ENCODE measurements at places on chromosomes 7 and 10.

DNA sequence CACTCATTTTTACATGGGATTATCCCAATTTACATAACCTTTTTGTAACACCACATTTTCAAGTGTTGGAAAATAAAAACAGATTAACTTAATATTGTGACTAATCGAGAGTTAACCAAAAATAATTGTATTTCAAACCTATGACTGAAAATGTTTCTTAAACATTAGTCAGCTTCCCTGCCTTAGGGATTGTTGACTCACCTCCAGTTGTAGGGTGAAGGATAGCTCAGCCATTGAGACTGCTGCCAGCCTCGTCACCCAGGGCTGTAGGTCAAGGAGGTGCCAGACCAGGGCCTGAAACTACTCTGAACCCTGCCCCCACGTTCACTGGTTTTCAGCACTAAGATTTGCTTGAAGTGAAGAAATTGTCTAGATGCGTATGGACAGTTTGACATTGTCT is 351.2 kb downstream of the GFRA1 start:
- DNase-seq: no peak

GRCh38 chr7:33050535-33051318 is 11.8 kb downstream of the NT5C3A start:
- DNase-seq: no peak

DNA sequence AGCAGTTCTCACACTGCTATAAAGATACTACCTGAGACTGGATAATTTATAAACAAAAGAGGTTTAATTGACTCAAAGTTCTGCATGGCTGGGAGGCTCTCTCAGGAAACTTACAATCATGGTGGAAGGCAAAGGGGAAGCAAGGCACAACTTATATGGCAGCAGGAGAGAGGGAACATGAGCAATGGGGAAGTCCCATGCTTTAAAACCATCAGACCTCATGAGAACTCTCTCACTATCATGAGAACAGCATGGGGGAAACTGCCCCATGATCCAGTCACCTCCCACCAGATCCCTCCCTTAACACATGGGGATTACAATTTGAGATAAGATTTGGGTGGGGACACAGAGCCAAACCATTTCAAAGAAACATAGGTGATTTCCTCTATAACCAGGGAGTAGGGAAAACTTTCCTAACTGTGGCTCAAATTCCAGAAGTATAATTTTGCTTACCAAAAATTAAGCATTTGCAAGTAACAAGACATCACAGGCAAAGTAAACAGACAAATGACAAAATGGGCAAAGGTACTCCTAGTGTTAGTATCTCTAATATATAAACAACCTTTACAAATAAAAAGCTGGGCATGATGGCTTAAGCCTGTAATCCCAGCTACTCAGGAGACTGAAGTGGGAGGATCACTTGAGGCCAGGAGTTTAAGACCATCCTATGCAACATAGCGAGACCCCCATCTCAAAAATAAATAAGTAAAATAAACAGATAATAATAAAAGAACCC is 88.0 kb downstream of the KBTBD2 start:
- no peak for DNase-seq

DNA sequence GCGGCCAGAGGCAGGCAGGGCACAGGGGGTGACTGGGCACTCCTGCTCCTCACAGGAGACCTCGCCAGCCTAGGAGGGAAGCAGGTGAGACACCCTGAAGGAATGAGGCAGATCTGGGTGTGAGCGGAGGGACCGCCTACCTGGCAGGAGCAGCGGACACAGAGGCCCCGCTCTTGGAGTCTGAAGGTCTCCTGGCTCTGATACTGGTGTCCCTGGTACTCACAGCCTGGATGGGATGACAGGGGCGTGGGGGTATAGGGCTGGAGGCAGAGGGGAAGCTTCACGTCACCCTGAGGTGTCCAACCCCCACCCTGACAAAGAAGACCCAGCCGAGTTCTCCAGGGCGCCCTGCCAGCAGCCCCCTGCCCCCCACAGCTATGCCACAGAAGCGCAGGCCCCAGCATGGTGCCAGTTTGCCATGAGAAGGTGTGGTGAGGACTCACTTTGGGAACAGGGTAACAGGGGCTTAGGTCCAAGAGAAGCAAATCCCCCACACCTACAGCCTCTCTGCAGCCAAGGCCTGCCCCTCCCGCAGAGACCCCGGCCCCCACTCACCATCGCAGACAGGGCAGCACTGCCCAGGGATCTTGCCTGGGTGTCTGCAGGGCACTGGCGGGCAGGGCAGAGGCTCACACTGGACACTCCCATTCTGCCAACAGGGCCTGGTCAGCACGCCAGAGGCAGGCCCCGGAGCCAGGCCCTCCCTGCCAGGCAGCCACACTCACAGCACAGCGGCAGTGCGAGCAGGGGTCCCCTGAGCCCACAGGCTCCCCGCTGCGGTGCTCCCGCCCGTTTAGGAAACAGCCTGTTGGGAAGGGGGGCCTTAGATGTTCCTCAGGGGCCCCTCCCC is 17.0 kb downstream of the KCP start:
- no peak for DNase-seq

- no peak for DNase-seq
Measured at GRCh38 chr10:70893227-70894006, 5.1 kb upstream of the PCBD1 start.

GRCh38 chr7:110051372-110051771 is 1039.6 kb upstream of the LRRN3 start:
- no peak for DNase-seq

DNA sequence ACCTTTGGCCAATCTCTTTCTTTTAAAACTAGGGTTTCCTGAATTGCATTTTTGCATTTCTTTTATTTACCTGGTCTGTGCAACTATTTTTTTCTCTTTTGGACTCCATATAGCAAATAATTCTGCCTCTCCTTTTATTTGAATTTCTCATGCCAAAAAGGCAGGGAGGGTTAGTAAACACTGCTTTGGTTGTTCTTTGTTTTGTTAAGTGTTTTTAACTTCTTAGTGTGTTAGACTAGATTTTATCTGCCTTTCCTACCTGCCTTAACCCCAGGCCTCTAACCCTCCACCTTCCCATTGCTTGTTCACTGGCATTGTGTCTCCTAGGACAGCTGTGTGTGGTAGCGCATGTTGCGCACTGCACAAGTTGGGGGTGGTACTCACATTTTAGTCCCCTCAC is 18.1 kb downstream of the ZMIZ1 start:
- no peak for DNase-seq

GRCh38 chr7:31811650-31812461 is 124.8 kb downstream of the PPP1R17 start:
- DNase-seq: no peak

DNA sequence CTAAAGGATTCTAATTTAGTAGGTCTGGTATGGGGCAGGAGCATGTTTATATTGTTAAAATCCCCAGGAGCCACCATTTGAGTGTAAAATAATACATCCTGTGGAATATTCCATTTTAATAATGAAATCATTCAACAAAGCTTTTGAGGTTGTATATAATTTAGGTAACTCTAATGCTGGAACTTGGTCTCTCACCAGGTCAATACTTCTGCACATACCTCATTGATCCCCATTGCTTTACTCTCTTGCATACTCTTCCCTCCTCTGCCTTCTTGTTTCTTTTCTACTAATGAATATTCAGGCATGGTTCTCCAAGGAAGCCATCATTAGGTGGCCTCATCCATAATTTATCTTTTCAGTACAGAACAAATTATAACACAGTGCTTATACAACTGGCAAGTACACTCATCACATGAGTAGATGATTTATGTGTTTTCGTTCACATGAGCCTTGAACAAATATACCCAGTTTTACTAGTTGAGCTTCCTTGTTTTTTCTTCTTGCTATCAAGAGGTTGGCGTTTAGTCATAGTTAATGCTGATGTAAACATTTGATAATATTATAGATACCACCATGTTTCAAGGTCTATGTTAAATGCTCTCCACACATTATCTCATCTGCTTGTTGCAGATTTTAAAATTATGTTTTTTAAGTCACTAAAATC is 7.2 kb downstream of the PALS2 start:
- DNase-seq: no peak

DNA sequence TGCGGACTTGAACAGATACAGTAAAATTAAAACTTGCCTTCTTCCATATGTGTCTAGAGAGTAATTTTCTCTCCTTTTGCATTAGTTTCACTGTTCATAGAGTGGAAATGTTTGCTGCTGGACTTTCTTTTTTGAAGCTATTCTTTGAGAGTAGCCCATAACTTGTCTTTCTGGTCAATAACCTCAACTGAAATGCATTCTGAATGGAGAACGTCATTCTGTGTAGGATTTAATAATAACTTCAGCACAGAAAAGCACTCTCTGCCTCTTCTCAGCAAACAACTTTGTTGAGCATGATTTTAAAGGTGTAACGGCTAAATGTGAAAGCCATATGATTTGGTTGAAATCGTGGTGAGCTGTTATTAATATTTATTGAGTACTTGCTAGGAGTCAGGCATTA is 111.8 kb downstream of the CUX1 start:
- no peak for DNase-seq

DNA sequence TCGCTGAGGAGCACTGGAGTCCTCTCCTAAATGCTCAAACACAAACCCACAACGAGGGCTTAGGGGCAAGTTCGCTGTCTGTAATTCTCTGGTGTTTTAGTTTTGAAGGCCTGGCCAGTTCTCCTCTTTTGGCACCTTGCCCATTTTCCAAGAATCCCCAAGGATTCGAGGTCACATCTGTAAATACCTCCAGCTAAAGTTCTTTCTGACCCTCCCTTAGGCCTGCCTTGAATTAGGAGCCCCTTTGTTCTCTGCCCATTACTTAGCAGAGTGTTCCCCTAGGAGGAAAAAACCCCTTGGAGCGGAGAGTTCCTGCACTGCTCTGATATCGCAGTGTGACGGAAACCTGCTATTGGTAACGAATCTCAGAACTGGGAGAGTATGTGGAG is 743 bp upstream of the PYROXD2 start:
- no peak for DNase-seq

GRCh38 chr7:154631162-154631561 is 371.8 kb downstream of the PAXIP1 start:
- DNase-seq: no peak

DNA sequence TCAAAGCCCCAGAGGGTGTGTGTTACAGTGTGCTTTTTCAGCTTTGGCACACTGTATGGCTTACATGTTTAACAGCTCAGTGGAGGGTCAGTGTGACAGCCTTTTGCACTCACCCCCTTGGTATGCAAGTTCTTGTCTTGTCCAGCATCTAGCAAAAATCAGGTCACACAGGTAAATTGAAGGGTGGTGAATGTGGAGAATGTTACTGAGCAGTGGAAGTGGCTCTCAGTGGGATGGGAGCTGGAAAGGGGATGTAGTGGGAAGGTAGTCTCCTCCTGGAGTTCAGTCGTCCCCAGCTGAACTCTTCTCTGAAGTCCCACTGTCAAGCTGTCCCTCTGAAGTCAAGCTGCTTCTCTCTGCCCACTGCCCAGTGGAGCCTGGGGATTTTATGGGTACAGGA is 21.0 kb upstream of the C10orf90 start:
- no peak for DNase-seq

- no peak for DNase-seq
Measured at GRCh38 chr10:23324351-23324750, 20.2 kb downstream of the C10orf67 start.

DNA sequence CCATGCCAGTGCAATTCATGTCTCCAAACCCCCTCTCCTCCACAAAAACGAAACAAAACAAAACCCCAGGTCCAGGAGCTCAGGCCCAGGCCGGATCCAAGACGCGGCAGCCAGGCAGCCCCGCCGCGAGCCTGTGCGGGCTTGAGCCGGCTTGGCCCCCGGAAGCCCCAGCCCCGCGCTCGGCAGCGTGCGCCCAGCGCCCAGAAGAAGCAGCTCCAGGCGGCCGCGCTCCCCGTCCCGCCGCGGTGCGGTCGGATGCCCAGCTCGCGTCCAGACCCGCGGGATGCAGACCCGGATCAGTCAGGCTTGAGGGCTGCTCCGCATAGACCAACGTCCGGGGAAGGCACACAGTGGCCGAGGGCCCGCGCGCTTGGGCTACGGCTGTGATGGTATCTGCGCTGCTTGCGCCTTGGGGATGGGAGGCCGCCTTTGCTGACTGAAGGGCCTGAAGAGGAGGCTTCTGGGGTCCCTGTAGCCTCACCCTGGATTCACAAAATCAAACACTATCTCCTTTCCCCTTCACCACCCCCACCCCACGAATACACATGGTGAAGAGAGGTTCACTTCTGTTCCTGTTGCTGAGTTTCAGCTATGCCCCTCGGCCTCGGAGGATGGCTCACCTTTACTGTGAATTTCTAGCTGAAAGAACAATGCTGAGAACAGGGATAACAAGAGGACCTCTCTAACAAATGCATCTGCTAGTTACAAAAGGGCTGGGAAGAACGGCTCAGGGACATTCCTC is 79.9 kb upstream of the EN2 start:
- DNase-seq: no peak
